CD4-positive, alpha-beta T cell treated with Interleukin-4 for 4 hours (primary cell): ENCODE measurements at places on chromosomes 2 and 18.

DNA sequence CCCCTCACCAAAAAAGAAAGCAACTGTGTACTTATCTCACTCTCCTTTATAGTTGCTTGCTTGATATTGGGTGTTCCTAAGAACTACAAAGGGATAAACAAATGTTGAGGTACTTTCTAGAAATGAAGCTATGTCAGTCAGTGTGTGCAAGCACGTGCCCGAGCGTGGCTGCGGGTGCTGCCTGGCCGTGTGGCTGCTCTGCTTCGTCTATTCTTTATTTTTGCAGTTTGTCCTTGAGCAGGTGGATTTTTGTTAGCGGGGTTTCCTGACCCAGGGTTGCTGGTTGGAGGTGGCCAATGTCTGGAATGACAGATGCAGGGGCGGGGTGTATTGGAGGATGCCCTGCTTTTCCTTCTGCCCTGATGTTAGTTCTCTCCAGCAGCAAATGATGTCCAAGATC lies 62.6 kb downstream of the ACOXL start:
- DNase-seq: no peak

DNA sequence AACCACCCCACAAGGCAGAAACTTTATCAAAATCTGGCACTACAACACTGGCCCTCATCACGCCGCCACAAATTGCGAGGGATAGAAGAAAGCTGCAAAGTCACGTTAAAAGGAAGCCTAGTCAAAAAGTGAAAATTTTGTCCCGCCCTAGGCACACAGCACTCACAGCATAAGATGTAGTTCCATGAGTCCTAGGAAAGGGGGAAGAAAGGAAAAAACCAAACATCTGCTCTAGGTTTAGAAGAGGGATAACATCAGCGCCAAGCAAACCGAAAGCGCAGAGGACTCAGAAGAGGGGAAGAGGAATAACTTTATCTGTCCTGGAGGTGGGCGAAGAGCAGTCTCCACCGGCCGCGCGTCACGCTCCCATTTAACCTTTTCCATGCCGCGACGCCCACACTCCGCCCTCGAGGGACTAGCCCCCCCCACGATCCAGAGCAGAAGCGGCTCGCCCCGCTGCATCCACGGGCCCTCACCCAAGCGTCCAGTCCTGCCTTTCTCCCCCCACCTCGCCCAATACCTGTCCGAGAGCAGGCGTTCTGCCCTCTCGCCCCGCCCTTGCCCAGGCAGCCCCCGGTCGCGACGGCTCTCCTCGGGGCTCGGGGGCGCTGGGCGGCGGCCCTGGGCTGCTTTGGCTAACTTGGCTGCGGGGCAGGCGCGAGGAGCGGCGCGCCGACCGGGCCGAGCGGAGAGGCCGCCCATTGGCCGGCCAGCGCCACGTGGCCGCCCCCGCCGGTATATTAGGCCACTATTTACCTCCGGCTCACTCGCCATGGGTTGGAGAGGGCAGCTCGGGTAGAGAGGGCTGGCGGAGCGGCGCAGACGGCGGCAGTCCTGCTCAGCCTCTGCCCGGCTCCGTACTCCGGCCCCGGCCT lies at the start of gene HOXD1:
HOXD1 (plus strand) TSS at position 770 of the 875 bp plus-strand sequence. CDS start 134 bp downstream, outside the sequence.
- DNase-seq: no peak

DNA sequence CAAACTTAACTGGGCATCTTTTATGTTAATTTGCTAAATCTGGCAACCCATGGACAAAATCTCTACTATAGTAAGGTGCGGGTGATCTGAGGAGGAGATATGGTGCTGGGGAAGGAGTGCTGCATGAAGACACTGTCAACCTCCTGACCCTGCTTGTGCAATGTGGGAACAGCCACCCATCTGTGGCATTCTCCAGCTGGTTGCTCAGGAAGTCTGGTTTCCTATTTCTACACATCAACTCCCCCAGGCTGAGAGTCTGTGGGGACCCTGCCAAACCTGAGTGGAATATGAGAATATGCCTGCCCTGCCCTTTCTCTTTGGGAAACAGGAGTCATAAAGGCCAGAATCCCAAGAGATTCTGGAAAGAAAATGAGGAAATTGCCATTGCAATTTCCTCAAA lies 60.1 kb upstream of the PAX3 start:
- DNase-seq: no peak

GRCh38 chr2:157231476-157231875 lies 26.0 kb upstream of the GALNT5 start:
- DNase-seq: no peak

GRCh38 chr18:58603375-58604067 lies 25.4 kb downstream of the ALPK2 start:
- DNase-seq: no peak

DNA sequence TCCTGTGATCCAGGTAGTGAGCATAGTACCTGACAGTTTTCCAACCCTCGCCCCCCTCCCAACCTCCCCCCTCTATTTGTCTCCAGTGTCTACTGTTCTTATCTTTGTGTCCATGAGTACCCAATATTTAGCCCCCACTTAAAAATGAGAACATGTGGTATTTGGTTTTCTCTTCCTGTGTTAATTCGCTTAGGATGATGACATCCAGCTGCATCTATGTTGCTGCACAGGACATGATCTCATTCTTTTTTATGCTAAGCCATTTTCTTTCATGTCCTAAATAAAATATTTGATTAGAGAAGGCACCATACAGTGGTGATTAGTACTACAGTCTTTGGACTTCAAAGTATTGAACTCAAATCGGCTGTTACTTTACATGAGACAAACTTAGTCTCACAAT lies 1087.9 kb downstream of the CBLN2 start:
- DNase-seq: no peak

DNA sequence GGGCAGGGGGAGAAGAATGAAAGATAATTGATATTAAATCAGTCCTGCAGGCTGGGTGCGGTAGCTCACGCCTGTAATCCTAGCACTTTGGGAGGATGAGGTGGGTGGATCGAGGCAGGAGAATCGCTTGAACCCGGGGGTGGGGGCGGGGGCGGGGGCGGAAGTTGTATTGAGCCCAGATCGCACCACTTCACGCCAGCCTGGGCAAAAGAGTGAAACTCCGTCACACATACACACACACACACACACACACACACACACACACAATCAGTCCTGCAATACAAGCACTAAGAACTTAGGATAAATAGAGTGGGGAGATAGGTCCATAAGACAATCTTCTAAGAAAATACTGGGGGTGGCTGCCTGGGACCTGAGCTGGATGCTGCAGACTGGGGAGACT lies 15.1 kb upstream of the PKDCC start:
- no peak for DNase-seq

GRCh38 chr18:39359636-39360035 lies 1794.0 kb upstream of the CELF4 start:
- DNase-seq: no peak

DNA sequence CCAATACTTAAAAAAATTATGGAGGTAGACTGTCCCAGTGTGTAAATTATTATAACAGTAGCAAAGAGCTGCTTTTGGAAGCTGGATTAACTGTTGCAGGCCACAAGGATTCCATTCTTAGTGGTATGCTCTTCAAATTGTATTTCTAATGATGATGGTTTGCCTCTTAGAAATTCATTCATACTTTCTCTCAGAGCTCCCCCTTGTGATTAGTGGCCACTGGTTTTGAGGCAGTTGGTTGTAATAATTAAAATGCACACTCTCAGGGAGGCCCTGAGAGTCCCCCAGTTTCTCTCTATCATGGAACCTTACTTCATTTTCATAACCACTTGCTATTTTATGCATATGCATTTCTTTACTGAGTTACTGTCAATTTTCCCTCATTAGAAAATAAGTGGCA lies 122.5 kb downstream of the PLA2R1 start:
- no peak for DNase-seq

DNA sequence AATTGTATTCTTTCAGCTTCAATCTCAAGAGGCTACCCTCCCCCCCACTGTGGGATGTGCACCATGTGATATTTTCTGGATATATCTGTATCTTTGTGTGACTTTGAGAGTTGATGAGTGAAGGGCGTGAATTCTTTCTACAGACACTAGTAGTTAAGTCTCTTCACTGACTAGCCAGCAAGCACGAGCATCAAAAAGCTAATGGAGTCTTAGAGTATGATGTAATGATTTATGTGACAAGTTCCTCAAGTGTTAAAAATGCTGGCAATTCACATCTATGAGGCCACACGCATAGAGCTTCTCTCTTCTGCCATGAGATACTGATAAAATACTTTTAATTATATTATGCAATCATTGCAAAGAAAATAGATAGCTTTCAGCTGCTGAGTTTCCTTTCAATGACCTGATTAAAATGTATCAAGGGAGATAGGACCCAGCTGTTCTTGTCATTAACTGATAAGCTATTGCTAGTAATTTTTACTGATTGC lies 304.8 kb downstream of the TRIB2 start:
- DNase-seq: no peak

GRCh38 chr2:212328136-212328535 lies 210.5 kb downstream of the ERBB4 start:
- DNase-seq: no peak

- DNase-seq: no peak
Observed at GRCh38 chr2:2703172-2703571, 372.1 kb upstream of the MYT1L start.

GRCh38 chr2:159817283-159817682 lies 19.3 kb upstream of the CD302 start:
- DNase-seq: no peak
